Activated CD4-positive, alpha-beta T cell treated with anti-CD3 and anti-CD28 coated beads, Interleukin-2, amount 10 ng/mL, durations not matched to agents 24 days and 14 days (primary cell): ENCODE measurements at places on chromosomes 2 and 18. TPM values are rescaled to one million over a fixed set of nuclear protein-coding genes. Genes with fewer than 3 reads are reported as not detected.

- H3K4me3 ChIP-seq = no peak overlapping the region
- no peaks in the 10 kb centered on the region for H3K36me3 ChIP-seq
- H3K27ac ChIP-seq = no peak overlapping the region
- no peaks in the 10 kb centered on the region for H3K4me1 ChIP-seq
- H3K27me3 ChIP-seq = no peaks in the 10 kb centered on the region
- no peak for DNase-seq
These were observed 245.9 kb downstream of the TFCP2L1 start for GRCh38 chr2:121038891-121039616.

The MYL1 gene
- total RNA-seq = not detected in 2 replicates

DNA sequence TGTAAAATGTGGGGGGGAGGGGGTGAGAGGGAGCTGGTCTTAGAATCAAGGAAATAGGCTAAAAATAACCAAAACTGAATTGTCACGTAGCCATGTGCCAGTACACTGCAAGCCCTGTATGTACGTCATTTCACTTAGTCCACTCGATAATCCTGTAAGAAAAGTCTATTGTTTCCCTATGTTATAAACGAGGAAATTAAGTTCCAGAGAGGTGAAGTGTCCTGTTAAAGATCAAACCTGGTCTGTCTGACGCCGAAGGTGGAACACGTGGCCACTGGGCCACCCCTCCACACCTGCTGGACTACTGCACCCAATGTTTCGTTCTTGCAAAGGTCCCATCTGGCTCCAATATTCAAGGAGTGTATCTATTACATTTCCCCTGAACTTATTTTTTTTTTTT, 29.6 kb downstream of the TFCP2L1 start:
- DNase-seq = no peak
- H3K27ac ChIP-seq = no peak overlapping the region
- no peak overlapping the region for H3K4me3 ChIP-seq
- no peaks in the 10 kb centered on the region for H3K36me3 ChIP-seq
- no peaks in the 10 kb centered on the region for H3K4me1 ChIP-seq

GRCh38 chr2:160338901-160339685, 139.0 kb upstream of the ITGB6 start:
- peaks cover 36% of the 10 kb centered on the region for H3K4me1 ChIP-seq
- no peaks in the 10 kb centered on the region for H3K27me3 ChIP-seq
- no peak overlapping the region for H3K27ac ChIP-seq
- no peak for DNase-seq
- H3K36me3 ChIP-seq = peaks cover 10% of the 10 kb centered on the region
- H3K4me3 ChIP-seq = no peak overlapping the region

The UBXN2A gene
- 11.5 and 13.1 TPM in 2 replicates for total RNA-seq

DNA sequence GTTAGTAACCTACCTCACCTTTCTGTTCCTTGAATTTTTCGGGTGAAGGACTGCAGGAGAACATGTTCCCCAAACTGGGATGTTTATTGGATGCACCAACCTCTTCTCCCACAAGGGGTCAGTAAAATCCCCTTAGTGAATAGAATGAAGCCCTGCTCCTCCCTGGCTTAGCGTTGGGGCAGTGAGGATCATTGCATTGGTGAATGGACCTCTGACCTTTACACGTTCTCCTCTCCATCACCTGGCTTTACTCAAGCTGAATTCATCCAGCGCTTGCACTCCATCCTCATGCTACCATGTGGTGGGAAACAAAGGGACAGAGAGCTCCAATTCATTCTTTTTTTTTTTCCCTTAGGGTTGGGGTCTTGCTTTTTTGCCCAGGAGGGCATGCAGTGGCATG, 157.2 kb downstream of the MIB1 start:
- no peaks in the 10 kb centered on the region for H3K36me3 ChIP-seq
- no peak overlapping the region for H3K4me3 ChIP-seq
- H3K27me3 ChIP-seq = peaks cover 2% of the 10 kb centered on the region
- peaks cover 5% of the 10 kb centered on the region for H3K4me1 ChIP-seq
- H3K27ac ChIP-seq = no peak overlapping the region

The DSC3 gene
- total RNA-seq = not detected in 2 replicates

The NOP58 gene
- total RNA-seq = 221 and 228 TPM in 2 replicates

The CXCR2 gene
- total RNA-seq = 0.07 and 0.19 TPM in 2 replicates

GRCh38 chr2:216385478-216385877, 13.2 kb upstream of the MARCHF4 start:
- H3K27ac ChIP-seq = no peak overlapping the region
- peaks cover 8% of the 10 kb centered on the region for H3K4me1 ChIP-seq
- no peak overlapping the region for H3K4me3 ChIP-seq
- peaks cover 3% of the 10 kb centered on the region for H3K27me3 ChIP-seq
- no peaks in the 10 kb centered on the region for H3K36me3 ChIP-seq

- peaks cover 9% of the 10 kb centered on the region for H3K27me3 ChIP-seq
- no peaks in the 10 kb centered on the region for H3K4me1 ChIP-seq
- no peak overlapping the region for H3K4me3 ChIP-seq
- H3K27ac ChIP-seq = no peak overlapping the region
These were observed 77.9 kb upstream of the FZD7 start for GRCh38 chr2:201955702-201956141.

The ORC2 gene
- total RNA-seq = 64.2 and 66.5 TPM in 2 replicates

- H3K27me3 ChIP-seq = no peaks in the 10 kb centered on the region
- H3K36me3 ChIP-seq = no peaks in the 10 kb centered on the region
These were observed 927.5 kb downstream of the ERBB4 start for GRCh38 chr2:211611061-211611518.

GRCh38 chr2:70994009-70994698, 519 bp downstream of the TEX261 start:
- peaks cover 29% of the 10 kb centered on the region for H3K4me1 ChIP-seq
- H3K27ac ChIP-seq = peak overlapping the region; percentile 96
- H3K4me3 ChIP-seq = peak overlapping the region; percentile 99
- no peaks in the 10 kb centered on the region for H3K27me3 ChIP-seq
- peak; percentile 82 for DNase-seq

DNA sequence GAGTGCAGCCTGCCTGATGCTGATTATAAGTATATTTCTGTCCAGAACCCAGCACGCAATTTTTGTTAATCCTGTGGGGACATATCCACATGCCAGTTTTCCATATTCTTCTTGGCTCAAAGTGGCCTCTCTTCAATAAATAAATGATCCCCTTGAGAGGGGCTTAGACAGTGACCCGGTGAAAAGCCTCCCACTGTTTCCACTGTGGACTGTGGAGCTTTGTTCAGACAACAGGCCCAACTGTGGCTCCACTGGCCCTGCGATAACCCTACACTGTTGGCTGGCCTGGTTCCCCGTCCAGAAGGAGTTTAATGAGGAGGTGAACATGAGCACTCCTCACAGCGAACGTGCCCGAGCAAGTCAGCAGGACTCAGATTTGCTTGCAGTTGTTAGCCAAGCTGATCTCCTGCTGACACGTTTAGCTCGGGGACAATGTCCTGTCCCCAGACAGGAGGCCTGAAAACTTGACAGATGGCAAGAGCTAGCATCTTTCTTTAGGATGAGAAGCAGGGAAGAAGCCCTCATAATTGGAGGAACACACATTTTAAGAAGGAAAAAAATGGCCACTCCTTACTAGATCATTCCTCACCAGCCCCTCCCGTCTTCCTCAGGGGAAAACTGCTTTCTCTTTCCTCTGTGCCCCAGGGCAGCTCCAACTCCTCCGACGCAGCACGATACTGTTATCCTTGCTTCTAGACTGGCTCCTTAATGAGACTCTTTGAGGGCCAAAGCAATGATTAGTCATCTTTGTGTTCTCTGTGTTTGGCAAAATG, 20.0 kb upstream of the MTCL1 start:
- peaks cover 9% of the 10 kb centered on the region for H3K27me3 ChIP-seq
- no peaks in the 10 kb centered on the region for H3K36me3 ChIP-seq
- no peak overlapping the region for H3K4me3 ChIP-seq
- no peak overlapping the region for H3K27ac ChIP-seq

GRCh38 chr18:47709556-47709955, 220.9 kb downstream of the SMAD2 start:
- H3K36me3 ChIP-seq = no peaks in the 10 kb centered on the region
- no peak for DNase-seq
- H3K27me3 ChIP-seq = no peaks in the 10 kb centered on the region
- H3K27ac ChIP-seq = no peak overlapping the region

DNA sequence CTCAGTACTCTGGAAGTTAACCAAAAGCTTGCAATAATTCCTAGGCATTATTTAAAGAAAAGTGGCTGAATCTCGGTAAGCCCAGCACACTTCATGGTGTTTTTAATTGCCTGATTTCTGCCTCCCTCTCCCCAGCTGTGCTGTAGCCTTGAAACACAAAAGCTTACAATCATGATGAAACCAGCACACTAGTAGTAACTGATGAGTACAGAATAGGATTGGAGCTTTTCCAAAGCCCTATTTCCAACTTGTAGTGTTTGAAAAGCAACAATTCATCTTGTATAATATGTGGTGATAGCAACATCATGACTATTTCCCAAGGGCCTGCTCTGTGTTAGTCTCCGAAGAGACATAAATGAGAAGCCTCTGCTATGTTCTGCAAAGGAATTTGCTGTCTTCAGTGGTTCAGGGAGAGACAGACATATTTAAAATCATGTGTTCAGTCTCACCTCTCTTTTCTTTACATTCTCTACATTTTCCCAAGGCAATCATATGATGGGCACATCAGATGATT, 1015.0 kb downstream of the BCL11A start:
- no peaks in the 10 kb centered on the region for H3K4me1 ChIP-seq
- no peak overlapping the region for H3K27ac ChIP-seq
- H3K36me3 ChIP-seq = no peaks in the 10 kb centered on the region

- no peak overlapping the region for H3K4me3 ChIP-seq
- no peaks in the 10 kb centered on the region for H3K4me1 ChIP-seq
- H3K36me3 ChIP-seq = no peaks in the 10 kb centered on the region
- no peak overlapping the region for H3K27ac ChIP-seq
- DNase-seq = no peak
- H3K27me3 ChIP-seq = peaks cover 17% of the 10 kb centered on the region
These were observed 109.1 kb downstream of the TMEM17 start for GRCh38 chr2:62396880-62397279.

The SLC19A3 gene
- not detected in 2 replicates for total RNA-seq

DNA sequence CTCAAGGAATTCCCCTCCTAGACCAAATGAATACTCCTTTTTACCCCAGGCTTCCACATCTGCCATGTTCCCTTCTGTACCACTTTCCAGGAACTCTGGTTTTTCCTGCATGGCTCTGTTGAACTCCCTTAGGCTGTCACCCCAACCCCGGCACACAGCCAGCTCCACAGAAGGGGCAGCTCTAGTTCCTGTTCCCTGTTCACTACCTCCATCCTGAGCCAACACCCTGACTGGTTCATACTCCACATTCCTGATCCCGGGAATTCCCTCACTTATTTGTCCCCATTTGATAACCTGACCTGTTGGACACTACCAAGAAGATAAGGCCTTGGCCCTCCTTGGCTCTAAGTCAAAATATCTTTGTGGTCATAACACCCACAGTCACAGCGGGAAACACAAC, 280.9 kb upstream of the RAB6C start:
- H3K4me1 ChIP-seq = no peaks in the 10 kb centered on the region
- peak; percentile 41 for DNase-seq
- H3K36me3 ChIP-seq = no peaks in the 10 kb centered on the region
- H3K27ac ChIP-seq = no peak overlapping the region

The TMEM182 gene
- total RNA-seq = 3.9 and 4.0 TPM in 2 replicates

The BCL2 gene
- 80.5 and 81.3 TPM in 2 replicates for total RNA-seq

The GREB1 gene
- total RNA-seq = 0.05 and 0.24 TPM in 2 replicates

The POTEE gene
- 1.4 and 2.0 TPM in 2 replicates for total RNA-seq

DNA sequence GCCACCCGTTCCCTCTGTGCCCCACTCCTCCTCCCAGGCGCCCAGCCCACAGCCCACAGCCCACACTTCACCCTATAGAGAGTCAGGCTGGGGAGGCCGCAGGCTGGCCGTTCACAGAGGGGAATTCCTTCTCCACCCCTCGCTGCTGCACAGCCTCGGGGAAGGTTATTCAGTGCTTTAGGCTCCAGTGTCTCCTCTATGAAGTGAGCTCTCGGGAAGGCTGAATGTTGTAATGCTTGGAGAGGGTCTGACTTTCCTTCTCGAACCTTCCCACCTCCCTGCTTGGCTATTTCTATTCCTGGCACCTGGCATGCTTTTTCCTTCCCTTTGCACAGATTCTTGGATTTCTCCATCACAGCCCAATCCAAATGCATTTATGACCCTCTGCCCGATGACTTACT, 62.5 kb upstream of the SMAD7 start:
- H3K27me3 ChIP-seq = no peaks in the 10 kb centered on the region
- no peak overlapping the region for H3K4me3 ChIP-seq
- no peak overlapping the region for H3K27ac ChIP-seq
- no peaks in the 10 kb centered on the region for H3K4me1 ChIP-seq
- DNase-seq = no peak
- H3K36me3 ChIP-seq = no peaks in the 10 kb centered on the region

GRCh38 chr2:31000970-31001369, 137.3 kb downstream of the GALNT14 start:
- no peak overlapping the region for H3K27ac ChIP-seq
- H3K36me3 ChIP-seq = no peaks in the 10 kb centered on the region

- H3K36me3 ChIP-seq = no peaks in the 10 kb centered on the region
- DNase-seq = no peak
- no peaks in the 10 kb centered on the region for H3K4me1 ChIP-seq
These were observed 51.1 kb upstream of the ARHGAP15 start for GRCh38 chr2:143078104-143078503.

DNA sequence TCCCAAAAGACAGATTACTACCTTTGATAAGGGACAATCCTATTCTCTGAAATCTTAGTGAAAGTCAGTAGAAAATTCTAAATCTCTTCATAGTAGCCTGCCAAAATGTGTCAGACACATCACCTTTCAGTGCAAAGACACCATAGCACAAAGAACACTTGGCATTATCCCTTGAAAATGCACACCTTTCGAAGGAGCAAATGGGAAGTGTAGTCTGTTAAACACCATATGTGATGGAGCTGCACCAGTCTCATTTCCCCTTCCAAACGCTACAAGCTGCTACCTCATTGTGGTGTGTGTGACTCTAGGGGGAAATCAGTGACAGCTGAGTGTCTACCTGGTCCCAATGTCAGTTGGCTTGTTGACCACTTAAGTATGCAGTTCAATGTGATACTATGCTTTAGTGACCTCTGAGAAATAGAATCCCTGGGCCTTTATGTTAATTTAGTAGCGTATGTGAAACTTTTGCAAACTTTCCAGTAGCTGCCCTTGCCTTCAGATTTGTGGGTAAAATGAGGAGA, 551.7 kb downstream of the ARHGAP15 start:
- no peak overlapping the region for H3K27ac ChIP-seq
- H3K4me1 ChIP-seq = no peaks in the 10 kb centered on the region
- H3K27me3 ChIP-seq = no peaks in the 10 kb centered on the region
- no peak overlapping the region for H3K4me3 ChIP-seq
- H3K36me3 ChIP-seq = peaks cover 14% of the 10 kb centered on the region

DNA sequence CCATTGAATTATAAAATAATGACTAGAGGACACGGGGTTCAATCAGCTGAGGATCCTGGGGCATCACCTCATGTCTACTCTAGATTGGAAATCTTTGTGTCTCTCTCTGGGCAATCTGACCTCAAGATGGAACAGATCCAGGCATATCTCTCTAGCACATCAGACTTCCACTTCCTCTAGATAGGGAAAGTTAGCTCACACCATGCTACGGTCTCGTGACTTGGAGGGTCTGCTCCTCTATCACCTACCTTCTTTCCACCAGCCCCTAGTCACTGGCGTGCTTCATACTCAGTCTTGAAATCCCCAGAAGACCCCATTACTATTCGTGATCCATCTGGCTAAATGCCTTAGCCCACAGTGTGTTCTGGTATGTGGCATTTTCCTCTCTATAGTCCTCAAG, 148.8 kb downstream of the ANKRD44 start:
- H3K36me3 ChIP-seq = peaks cover 22% of the 10 kb centered on the region
- peak overlapping the region; percentile 13 for H3K27ac ChIP-seq
- peaks cover 47% of the 10 kb centered on the region for H3K4me1 ChIP-seq
- H3K27me3 ChIP-seq = no peaks in the 10 kb centered on the region
- H3K4me3 ChIP-seq = no peak overlapping the region
